ENCODE measurements at places on chromosomes 7 and 10.

- no peak for DNase-seq
- H3K27me3 ChIP-seq = peaks cover 6% of the 10 kb centered on the region
- H3K4me3 ChIP-seq = no peak overlapping the region
- no peaks in the 10 kb centered on the region for H3K4me1 ChIP-seq
These were observed 16.8 kb upstream of the HBP1 start for GRCh38 chr7:107152011-107152410.

- H3K4me1 ChIP-seq = no peaks in the 10 kb centered on the region
- no peak overlapping the region for H3K27ac ChIP-seq
- H3K4me3 ChIP-seq = no peak overlapping the region
- no peak for DNase-seq
- H3K27me3 ChIP-seq = no peaks in the 10 kb centered on the region
- no peaks in the 10 kb centered on the region for H3K36me3 ChIP-seq
These were observed 21.6 kb downstream of the SFTPD start for GRCh38 chr10:79927111-79927828.

- H3K4me1 ChIP-seq = no peaks in the 10 kb centered on the region
- no peaks in the 10 kb centered on the region for H3K27me3 ChIP-seq
- no peak overlapping the region for H3K27ac ChIP-seq
- DNase-seq = no peak
These were observed 428.6 kb downstream of the DPP6 start for GRCh38 chr7:154480817-154481216.

GRCh38 chr10:2121315-2121714 lies 384.0 kb upstream of the ADARB2 start:
- H3K27me3 ChIP-seq = no peaks in the 10 kb centered on the region
- H3K4me3 ChIP-seq = no peak overlapping the region
- H3K27ac ChIP-seq = no peak overlapping the region
- H3K36me3 ChIP-seq = no peaks in the 10 kb centered on the region

- H3K36me3 ChIP-seq = no peaks in the 10 kb centered on the region
- H3K4me3 ChIP-seq = no peak overlapping the region
- H3K4me1 ChIP-seq = peaks cover 11% of the 10 kb centered on the region
- H3K27ac ChIP-seq = no peak overlapping the region
- DNase-seq = no peak
These were observed 233.7 kb downstream of the PTEN start for GRCh38 chr10:88097092-88097516.

GRCh38 chr10:129924375-129925085 lies 39.5 kb downstream of the EBF3 start:
- H3K27ac ChIP-seq = no peak overlapping the region
- no peaks in the 10 kb centered on the region for H3K36me3 ChIP-seq
- no peak overlapping the region for H3K4me3 ChIP-seq
- H3K4me1 ChIP-seq = no peaks in the 10 kb centered on the region
- no peak for DNase-seq

DNA sequence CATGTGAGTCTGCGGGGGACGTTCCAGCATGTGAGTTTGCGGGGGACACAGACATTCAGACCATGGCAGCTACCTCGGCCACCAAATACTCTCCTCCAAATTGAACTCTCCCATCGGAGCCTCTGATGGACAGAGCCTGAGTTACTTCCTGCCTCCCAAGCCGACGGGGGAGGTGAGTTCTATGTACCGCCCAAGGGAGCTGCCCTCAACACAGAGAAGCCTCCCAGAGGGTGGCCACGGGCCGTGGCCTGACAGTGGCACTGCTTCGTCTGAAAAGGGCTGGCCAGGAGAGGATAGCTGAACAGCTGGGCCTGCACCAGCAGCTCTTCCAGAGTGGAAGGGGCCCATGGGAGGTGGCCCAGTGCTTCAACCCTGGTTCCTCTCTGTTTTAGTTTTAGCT lies 274.5 kb upstream of the PPP2R2D start:
- H3K4me3 ChIP-seq = no peak overlapping the region
- no peaks in the 10 kb centered on the region for H3K27me3 ChIP-seq
- H3K27ac ChIP-seq = no peak overlapping the region
- DNase-seq = no peak
- no peaks in the 10 kb centered on the region for H3K4me1 ChIP-seq
- H3K36me3 ChIP-seq = no peaks in the 10 kb centered on the region

- DNase-seq = no peak
- no peak overlapping the region for H3K4me3 ChIP-seq
- H3K36me3 ChIP-seq = no peaks in the 10 kb centered on the region
- no peaks in the 10 kb centered on the region for H3K27me3 ChIP-seq
- no peak overlapping the region for H3K27ac ChIP-seq
These were observed 88.2 kb upstream of the IMMP2L start for GRCh38 chr7:111650456-111650999.

DNA sequence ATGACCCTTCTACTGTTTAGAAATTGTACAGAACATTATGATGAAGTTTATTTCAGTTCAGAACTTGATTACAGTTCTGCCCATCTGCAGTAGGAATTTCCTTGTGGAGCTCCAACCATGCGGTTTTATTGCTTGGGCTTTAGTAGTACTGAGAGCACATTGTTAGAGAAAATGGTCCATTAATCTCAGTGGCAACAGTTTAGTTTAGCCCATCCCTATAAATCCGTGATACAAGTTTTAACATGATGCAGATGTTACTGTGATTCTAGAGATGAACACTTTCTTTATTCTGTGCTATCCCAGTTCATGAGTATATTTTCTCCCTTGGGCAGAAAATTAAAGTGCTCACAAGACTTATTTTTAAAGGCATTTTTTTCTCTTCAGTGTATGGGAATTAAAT lies 84.8 kb upstream of the FZD8 start:
- H3K4me3 ChIP-seq = no peak overlapping the region
- H3K4me1 ChIP-seq = no peaks in the 10 kb centered on the region
- H3K27me3 ChIP-seq = no peaks in the 10 kb centered on the region
- H3K36me3 ChIP-seq = no peaks in the 10 kb centered on the region
- DNase-seq = no peak
- no peak overlapping the region for H3K27ac ChIP-seq

DNA sequence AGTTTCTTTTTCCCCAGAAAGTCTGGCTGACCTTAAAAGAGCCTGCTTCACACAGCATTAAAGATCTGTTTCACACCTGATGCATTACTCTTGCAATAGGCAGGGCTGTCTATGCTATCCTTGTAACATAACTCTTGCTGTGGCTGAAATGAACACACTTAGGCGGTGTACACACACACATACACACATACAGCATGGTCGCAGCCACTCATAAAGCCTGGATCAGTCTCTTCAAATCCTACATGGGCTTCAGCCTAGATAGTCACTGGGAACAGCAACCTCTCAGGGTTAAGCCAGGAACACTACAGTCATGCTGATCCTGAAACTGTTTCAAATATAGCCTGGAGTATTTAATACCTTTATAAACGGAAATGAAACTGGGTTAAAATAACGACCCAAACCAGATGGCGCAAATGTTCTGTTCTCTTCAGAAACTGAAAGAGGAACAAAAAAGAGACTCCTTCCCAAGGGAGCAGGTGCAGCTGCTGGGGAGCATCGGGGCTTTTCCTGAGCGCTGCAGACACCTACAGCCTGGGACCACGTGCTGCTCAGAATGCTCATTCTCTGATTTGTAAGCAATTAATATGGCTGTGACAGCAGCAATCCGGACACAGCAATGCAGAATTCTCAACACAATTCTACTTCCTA lies 61.0 kb upstream of the SFMBT2 start:
- H3K36me3 ChIP-seq = no peaks in the 10 kb centered on the region
- H3K27ac ChIP-seq = no peak overlapping the region
- peak overlapping the region; percentile 74 for H3K4me3 ChIP-seq
- H3K27me3 ChIP-seq = no peaks in the 10 kb centered on the region

DNA sequence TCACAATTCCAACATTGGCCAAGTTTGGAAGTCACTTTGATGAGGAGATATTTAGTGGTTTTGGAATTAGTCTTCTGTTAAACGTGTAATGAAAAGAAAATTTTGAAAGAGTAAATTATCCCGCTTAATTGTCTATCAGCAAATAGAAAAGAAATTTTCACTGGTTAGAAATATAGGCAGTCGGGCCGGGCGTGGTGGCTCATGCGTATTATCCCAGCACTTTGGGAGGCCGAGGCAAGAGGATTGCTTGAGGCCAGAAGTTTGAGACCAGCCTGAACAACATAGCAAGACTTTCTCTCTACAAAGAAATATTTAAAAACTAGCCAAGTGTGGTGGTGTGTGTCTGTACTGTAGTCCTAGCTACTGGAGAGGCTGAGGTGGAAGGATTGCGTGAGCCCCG lies 13.4 kb downstream of the CNTNAP2 start:
- no peaks in the 10 kb centered on the region for H3K4me1 ChIP-seq
- H3K36me3 ChIP-seq = no peaks in the 10 kb centered on the region
- H3K27me3 ChIP-seq = no peaks in the 10 kb centered on the region
- H3K27ac ChIP-seq = no peak overlapping the region

DNA sequence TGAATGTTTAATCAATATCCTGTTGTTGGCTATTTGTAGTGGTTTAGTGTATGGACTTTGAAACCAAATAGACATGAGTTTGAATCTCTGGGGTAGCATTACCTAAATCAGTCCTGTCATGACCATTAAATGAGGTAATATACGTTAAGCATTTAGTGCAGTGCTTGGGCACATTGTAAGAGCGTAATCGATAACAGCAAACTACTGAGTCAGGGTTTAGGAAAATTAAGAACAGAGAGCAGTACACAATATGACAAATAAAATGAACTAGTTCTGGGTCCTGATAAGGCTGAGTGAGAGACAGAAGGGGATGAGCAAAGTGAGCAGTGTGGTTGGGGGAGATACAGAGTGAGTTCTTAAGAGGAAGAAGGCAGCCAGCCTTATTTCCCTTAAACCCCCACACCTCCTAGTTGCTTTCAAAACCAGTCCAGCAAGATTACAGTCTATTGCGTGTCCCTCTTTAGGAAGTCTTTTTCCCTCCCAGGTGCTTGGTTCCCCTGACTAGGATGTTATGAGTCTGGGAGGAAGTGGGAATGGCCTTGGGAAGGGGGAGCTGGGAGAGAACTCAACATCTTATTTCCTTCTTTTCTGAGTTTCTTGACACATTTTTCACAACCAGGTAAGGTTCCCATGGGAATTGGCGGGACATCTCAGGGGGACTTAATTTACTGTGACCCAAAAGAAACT lies 171.0 kb downstream of the SND1 start:
- no peak overlapping the region for H3K27ac ChIP-seq
- no peak overlapping the region for H3K4me3 ChIP-seq
- H3K27me3 ChIP-seq = no peaks in the 10 kb centered on the region
- no peaks in the 10 kb centered on the region for H3K36me3 ChIP-seq
- peaks cover 4% of the 10 kb centered on the region for H3K4me1 ChIP-seq
- no peak for DNase-seq

GRCh38 chr7:132751244-132751647 lies 175.0 kb upstream of the PLXNA4 start:
- DNase-seq = no peak
- no peaks in the 10 kb centered on the region for H3K4me1 ChIP-seq
- no peaks in the 10 kb centered on the region for H3K36me3 ChIP-seq

DNA sequence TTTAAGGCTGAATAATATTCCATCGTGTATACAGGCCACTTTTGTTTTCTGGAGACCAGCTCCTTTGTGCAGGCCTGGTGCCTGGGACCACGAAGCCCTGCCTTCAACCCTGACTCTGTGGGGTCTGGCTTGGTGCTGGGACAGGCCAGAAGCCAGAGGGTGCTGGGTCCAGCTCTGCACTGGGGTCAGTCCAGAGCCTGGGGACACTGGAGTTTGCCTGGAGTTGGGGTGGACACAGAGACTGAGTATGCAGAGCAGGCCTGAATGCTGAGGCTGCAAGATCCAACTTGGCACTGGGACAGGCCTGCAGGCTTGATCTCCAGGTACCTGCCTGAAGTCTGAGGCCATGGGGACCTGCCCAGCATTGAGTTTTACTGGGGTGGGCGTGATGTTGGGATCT lies 558.8 kb upstream of the CNTNAP2 start:
- H3K4me1 ChIP-seq = no peaks in the 10 kb centered on the region
- H3K4me3 ChIP-seq = no peak overlapping the region
- H3K27me3 ChIP-seq = no peaks in the 10 kb centered on the region
- DNase-seq = no peak
- H3K27ac ChIP-seq = no peak overlapping the region

GRCh38 chr7:12623885-12624498 lies 53.5 kb downstream of the SCIN start:
- no peak overlapping the region for H3K27ac ChIP-seq
- H3K27me3 ChIP-seq = no peaks in the 10 kb centered on the region
- H3K4me1 ChIP-seq = no peaks in the 10 kb centered on the region
- no peak overlapping the region for H3K4me3 ChIP-seq

DNA sequence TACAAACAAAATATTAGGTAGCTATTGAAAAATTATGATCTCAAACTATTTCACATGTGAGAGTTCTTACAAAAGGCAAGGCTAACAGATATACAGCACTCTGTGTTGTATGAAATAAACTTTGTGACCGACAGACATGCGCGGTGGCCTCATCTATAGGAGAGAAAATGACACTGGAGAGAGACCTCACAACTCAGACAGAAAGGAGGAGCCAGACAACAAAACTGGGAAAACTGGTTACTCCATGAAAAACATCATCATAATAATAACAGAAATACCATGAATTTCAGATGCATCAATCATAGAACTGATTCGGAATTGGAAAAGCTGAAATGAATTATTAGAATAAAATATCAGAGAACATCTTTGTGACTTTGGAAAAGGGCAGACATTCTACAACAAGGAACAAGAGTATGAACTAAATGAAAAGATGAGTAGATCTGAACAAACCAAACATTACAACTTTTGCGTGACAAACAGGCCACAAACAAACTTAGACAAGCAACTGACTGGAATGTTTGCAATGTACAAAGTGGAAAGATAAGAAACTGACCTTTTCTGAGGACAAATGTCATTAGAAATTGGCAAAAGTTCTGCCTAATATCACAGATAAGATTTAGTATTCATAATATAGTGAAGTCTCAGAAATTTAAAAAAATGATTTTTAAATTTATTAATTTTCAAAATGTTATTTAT lies 69.3 kb downstream of the TNS3 start:
- no peaks in the 10 kb centered on the region for H3K4me1 ChIP-seq
- DNase-seq = no peak
- no peaks in the 10 kb centered on the region for H3K27me3 ChIP-seq
- H3K36me3 ChIP-seq = no peaks in the 10 kb centered on the region

DNA sequence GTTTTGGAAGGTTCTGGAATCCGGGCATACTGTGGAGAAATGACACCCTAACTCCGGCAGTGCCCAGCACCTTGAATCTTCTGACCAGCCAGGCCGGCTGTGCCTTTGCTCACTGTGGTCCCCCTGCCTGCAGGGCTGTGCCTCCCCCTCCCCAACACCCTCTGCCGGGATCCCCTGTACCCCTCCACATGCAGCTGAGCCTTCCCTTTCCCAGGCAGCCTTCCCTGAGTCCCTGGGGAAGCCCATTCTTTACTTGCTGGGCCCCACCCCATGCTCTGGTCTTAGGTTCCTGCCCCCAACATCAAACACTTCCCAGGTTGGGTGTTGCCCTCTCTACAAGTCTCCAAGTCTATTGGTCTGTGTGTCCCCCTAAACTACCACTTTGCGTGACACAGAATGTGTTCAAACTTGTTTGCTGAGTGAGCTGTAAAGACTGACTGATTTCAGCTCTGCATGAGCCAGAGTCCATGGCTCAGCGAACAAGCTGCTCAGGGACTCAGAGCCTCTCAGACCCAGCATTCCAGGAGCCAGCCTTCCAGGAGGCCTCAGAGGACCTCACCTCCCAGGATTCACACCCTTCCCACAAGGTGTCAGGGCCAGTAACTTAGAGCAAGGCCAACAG lies 31.6 kb downstream of the CALML5 start:
- H3K36me3 ChIP-seq = no peaks in the 10 kb centered on the region
- H3K4me1 ChIP-seq = no peaks in the 10 kb centered on the region
- no peak overlapping the region for H3K4me3 ChIP-seq
- H3K27ac ChIP-seq = no peak overlapping the region
- DNase-seq = no peak
